ENCODE measurements at places on chromosomes 11 and 22. TPM values are rescaled to one million over a fixed set of nuclear protein-coding genes. Genes with fewer than 3 reads are reported as not detected.

The ANKK1 gene
- polyA plus RNA-seq: 0.03 TPM

The IGLL5 gene
- polyA plus RNA-seq: not detected

The SHANK2 gene
- 5.3 TPM for polyA plus RNA-seq

The LINC01488 gene
- 0.05 TPM for polyA plus RNA-seq

The KREMEN1 gene
- 2.5 TPM for polyA plus RNA-seq

The MS4A7 gene
- polyA plus RNA-seq: not detected

The SCN2B gene
- polyA plus RNA-seq: not detected

The PLEKHA7 gene
- polyA plus RNA-seq: 12.8 TPM

The OR2D2 gene
- polyA plus RNA-seq: not detected

The BATF2 gene
- 0.35 TPM for polyA plus RNA-seq

The OR51Q1 gene
- polyA plus RNA-seq: not detected

Measured in A549 (cell line).